Mesothelial cell of epicardium (in vitro differentiated cells): ENCODE measurements at places on chromosomes 12 and 14. TPM values are rescaled to one million over a fixed set of nuclear protein-coding genes. Genes with fewer than 3 reads are reported as not detected.
A peak's percentile ranks its signal among the peaks of the same experiment; 100 is the strongest.

Gene PHLDA1
- total RNA-seq: 23.4 to 24.4 TPM (median 23.6 TPM) in 3 replicates

Gene TSPAN11
- total RNA-seq: 19.7 to 20.6 TPM (median 19.8 TPM) in 3 replicates

Gene SLC8A3
- total RNA-seq: 0.22 to 0.27 TPM (median 0.23 TPM) in 3 replicates

Gene PRIMA1
- total RNA-seq: 1.5 to 2.3 TPM (median 2.0 TPM) in 3 replicates

Gene DTX1
- total RNA-seq: 1.2 to 1.6 TPM (median 1.4 TPM) in 3 replicates

Gene MBD6
- 113 to 121 TPM (median 118 TPM) in 3 replicates for total RNA-seq

- H3K4me1 ChIP-seq: peaks cover 30% of the 10 kb centered on the region
- DNase-seq: no peak
- H3K4me3 ChIP-seq: peak overlapping the region; percentile 75
- H3K27me3 ChIP-seq: no peaks in the 10 kb centered on the region
These were observed 575 bp downstream of the TRAF3 start for GRCh38 chr14:102777711-102778337.

DNA sequence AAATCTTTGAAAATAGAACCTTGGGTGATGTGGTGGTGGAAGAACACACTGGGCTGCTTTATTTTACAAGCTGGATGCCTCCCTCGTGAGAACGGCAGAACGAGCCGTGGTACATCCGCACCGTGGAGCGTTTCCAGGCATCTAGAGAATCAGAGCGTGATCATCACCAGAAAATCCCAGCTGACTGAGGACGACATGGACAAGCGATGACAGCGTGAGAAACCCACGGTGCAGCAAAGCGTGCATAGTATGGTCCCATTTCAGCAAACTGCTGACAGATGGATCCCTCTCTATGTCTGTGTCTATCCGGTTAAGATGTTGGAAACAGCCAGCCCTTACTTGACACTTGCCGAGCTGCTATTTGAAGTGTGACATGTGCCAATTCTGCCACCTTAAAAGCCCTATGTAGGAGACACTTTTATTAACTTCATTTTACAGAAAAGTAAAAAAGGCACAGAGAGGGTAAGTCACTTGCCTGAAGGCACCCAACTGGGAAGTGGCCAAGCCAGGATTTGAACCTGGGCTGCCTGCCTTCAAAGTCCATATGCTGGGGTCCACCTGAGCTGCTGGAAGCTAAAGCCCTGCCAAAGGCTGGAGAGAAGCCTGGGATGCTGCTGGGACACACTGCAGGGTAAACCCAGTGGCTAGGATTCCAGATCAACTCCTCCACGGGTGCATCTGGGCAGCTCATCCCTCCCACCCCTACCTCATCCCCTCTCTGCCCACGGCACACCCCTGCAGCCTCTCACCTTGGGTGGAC is 14.9 kb downstream of the SCARB1 start:
- no peak overlapping the region for H3K27ac ChIP-seq
- no peak for DNase-seq
- peaks cover 3% of the 10 kb centered on the region for H3K36me3 ChIP-seq
- no peaks in the 10 kb centered on the region for H3K27me3 ChIP-seq

DNA sequence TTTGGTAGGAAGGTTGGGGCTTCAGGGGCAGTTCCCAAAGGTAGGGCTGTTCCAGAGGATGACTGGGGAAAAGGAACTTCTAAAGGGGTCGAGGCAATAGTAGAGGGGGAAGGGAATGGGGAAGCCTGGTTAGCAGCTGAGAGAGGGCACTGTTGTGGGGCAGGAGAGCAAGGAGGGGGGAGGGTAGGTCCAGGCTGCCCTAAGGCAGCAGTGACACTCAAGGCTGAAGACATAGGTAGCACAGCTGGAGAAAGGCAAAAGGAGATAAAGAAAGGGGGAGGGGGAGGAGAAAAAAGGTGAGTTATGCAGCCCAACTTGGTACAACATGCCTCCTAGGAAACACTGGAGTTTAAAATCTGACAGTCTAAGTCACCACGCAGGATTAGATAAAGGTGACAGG is 3.9 kb downstream of the NACA start:
- no peaks in the 10 kb centered on the region for H3K27me3 ChIP-seq
- H3K27ac ChIP-seq: peak overlapping the region; percentile 99
- peaks cover 34% of the 10 kb centered on the region for H3K36me3 ChIP-seq

GRCh38 chr14:88379706-88380343 is 5.6 kb upstream of the SPATA7 start:
- H3K27me3 ChIP-seq: peaks cover 27% of the 10 kb centered on the region
- no peak overlapping the region for H3K4me3 ChIP-seq
- no peak for DNase-seq
- no peaks in the 10 kb centered on the region for H3K36me3 ChIP-seq

- no peak overlapping the region for H3K27ac ChIP-seq
- H3K4me1 ChIP-seq: peaks cover 14% of the 10 kb centered on the region
- H3K27me3 ChIP-seq: no peaks in the 10 kb centered on the region
- H3K36me3 ChIP-seq: no peaks in the 10 kb centered on the region
These were observed 64.5 kb upstream of the DAAM1 start for GRCh38 chr14:59123975-59124374.

DNA sequence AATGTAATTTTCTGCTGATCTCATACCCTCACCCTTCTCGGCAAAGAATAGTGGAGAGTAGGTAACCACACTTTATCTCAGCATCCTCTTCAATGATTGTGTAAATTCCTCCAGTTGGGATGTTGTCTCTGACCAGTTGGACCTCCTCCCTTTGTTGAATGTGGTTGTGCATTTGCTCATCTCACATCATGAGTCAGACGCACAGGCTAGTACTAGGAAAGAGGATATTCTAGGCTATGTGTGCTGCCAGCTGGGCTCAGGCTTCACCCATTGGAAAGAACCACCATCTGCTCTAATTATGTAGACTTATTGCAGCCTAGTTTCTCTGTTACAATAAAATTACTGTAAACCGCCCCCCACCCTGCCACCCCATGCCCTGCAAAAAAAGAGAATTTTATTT is 90.3 kb downstream of the LMO3 start:
- H3K27me3 ChIP-seq: no peaks in the 10 kb centered on the region
- no peaks in the 10 kb centered on the region for H3K4me1 ChIP-seq
- H3K36me3 ChIP-seq: no peaks in the 10 kb centered on the region
- no peak overlapping the region for H3K27ac ChIP-seq
- H3K4me3 ChIP-seq: no peak overlapping the region

DNA sequence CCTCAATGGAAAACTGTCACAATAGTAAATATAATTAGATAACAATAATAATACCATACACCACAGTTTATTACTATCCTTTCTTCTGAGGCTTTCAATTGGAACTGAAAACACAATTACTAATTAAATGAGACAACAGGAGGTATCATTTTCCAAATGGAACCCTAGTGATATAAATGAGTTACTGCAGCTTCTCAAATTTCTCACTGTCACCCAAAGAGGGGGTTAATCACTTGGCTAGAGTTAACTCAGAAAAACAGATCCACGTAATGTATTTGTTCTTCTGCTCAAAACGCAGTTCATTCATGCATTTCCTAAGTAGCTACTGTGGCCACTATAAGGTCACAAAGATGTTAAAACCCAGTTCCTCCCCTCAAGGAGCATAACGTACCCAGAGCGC is 120.9 kb upstream of the FOXN3 start:
- no peak for DNase-seq
- H3K4me1 ChIP-seq: peaks cover 31% of the 10 kb centered on the region
- peaks cover 8% of the 10 kb centered on the region for H3K36me3 ChIP-seq
- no peak overlapping the region for H3K4me3 ChIP-seq
- H3K27ac ChIP-seq: no peak overlapping the region

DNA sequence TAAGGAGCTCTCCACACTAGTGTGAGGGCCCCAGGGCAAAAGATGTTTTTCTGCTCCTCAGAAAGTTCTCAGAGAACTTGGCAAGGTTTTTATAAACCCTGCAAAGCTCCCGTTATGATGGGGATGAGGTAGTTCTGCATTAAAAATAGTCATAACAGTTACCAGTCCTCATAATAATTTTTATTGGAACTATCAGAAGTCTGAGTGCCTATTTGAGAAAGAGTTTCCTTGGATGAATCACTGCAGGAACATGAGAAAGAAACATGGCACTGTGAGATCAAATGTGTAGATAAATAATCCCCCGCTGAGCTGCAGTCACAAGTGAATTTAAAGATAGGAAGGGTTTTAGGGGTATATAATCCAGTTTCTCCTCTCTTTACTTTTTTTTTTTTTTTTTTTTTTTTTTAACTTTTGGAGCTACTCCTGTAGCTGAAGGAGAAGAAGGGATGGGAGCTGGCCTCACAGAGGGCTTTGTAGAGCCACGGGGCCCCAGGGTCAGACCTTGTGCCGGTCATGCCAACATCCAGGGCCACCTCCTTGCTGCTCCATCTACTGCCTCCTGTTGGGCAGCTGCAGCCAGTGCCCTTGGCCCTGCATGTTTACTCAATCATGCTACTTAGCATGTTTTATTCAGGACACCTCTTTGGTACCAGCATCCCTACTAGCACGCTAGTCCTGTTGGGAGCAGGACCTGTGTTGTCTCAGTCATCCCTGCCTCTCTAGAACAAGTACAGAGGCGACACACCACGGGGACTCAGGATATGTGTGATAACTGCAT is 39.5 kb downstream of the EVL start:
- H3K4me3 ChIP-seq: no peak overlapping the region
- no peak overlapping the region for H3K27ac ChIP-seq
- peaks cover 7% of the 10 kb centered on the region for H3K36me3 ChIP-seq
- no peaks in the 10 kb centered on the region for H3K27me3 ChIP-seq

GRCh38 chr12:132319991-132320570 is 9.3 kb downstream of the GALNT9 start:
- peaks cover 54% of the 10 kb centered on the region for H3K27me3 ChIP-seq
- no peak overlapping the region for H3K4me3 ChIP-seq
- H3K4me1 ChIP-seq: no peaks in the 10 kb centered on the region
- no peak overlapping the region for H3K27ac ChIP-seq
- DNase-seq: no peak
- H3K36me3 ChIP-seq: no peaks in the 10 kb centered on the region

GRCh38 chr12:113464852-113465719 is 6.6 kb downstream of the LHX5 start:
- H3K27ac ChIP-seq: no peak overlapping the region
- H3K4me3 ChIP-seq: no peak overlapping the region
- H3K4me1 ChIP-seq: peaks cover 27% of the 10 kb centered on the region
- no peaks in the 10 kb centered on the region for H3K36me3 ChIP-seq
- H3K27me3 ChIP-seq: peaks cover 94% of the 10 kb centered on the region

- H3K27ac ChIP-seq: no peak overlapping the region
- no peak for DNase-seq
- H3K4me1 ChIP-seq: no peaks in the 10 kb centered on the region
These were observed 1264.0 kb downstream of the TMEM121 start for GRCh38 chr14:106790189-106791036.

GRCh38 chr12:48054955-48055821 is 50.7 kb downstream of the SENP1 start:
- H3K27me3 ChIP-seq: no peaks in the 10 kb centered on the region
- peaks cover 26% of the 10 kb centered on the region for H3K36me3 ChIP-seq
- no peak overlapping the region for H3K27ac ChIP-seq

DNA sequence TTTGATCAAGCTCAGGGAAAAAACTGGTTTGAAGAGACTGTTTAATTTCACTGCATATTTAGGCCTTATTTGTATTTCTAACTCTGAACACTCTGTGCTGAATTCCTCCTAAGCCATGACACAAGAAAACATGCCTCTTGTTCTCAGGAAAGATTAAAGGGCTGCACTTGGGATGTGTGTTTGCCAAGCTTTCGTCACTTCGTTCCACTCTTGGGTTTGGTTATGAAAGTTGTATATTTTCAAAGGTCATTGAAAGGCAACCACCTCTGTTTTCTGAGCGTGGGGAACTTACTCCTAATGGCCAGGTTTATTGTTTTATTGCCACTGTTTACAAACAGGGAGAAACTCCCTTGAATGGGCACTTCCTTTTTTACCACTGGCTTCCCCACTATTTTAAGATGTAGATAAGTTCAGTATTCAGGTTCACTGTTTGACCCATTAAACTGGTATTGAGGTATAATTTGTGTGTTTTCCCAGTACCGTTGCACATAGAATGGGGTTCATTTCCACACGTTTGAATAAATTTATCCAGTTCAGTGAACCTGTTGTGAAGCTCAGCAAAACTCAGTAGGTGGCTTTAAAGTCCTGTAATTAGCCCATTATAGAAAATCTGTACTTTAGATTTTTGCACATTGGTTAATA is 65.3 kb downstream of the NKX2-1 start:
- H3K27me3 ChIP-seq: peaks cover 7% of the 10 kb centered on the region
- no peak for DNase-seq
- no peaks in the 10 kb centered on the region for H3K4me1 ChIP-seq
- H3K36me3 ChIP-seq: no peaks in the 10 kb centered on the region
- no peak overlapping the region for H3K4me3 ChIP-seq

- no peak overlapping the region for H3K27ac ChIP-seq
- DNase-seq: no peak
- no peaks in the 10 kb centered on the region for H3K27me3 ChIP-seq
- peaks cover 5% of the 10 kb centered on the region for H3K4me1 ChIP-seq
These were observed 24.4 kb downstream of the DEGS2 start for GRCh38 chr14:100135073-100135472.

DNA sequence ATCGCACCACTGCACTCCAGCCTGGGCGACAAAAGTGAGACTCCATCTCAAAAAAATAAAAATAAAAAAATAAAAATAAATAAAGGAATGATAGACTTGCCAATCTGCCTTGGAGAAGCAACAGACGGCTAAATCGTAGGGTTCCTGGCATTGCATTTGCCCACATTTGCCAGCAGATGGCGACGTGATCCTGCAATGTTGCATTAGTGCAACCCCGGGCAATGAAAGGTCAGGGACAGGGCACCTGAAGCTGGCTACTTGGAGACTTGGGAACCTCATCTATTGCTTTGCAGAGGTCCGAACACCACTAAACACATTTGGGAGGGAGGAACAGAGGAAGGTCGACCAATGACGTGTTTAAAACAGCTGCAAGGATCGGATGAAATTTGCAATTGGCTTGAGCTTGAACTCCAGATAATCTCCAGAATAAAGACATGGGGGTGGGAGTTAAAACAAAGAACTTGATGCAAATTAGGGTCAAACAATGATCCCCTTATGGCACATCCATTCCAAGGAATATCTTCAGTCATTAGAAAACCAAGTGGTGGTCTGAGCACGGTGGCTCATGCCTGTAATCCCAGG is 34.6 kb downstream of the SPRING1 start:
- no peaks in the 10 kb centered on the region for H3K27me3 ChIP-seq
- DNase-seq: no peak
- H3K36me3 ChIP-seq: no peaks in the 10 kb centered on the region
- H3K4me3 ChIP-seq: no peak overlapping the region

DNA sequence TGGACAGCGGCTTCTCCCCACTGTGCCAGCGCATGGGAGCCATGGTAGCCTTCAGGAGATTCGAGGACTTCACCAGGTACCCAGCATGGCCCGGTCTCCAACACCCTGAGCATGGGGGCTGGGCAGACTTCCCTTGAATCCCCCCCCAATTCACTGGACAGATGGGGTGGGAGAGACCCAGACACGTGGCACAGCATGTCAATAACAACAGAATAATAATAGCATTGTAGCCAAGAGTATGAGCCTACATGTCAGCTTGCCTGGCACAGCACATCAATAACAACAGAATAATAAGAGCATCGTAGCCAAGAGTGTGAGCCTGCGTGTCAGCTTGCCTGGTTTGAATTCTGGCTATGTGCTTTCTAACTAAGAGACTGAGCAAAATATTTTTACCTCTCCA is 76.4 kb downstream of the FOXN4 start:
- no peak overlapping the region for H3K27ac ChIP-seq
- no peak overlapping the region for H3K4me3 ChIP-seq
- no peaks in the 10 kb centered on the region for H3K27me3 ChIP-seq

GRCh38 chr14:79732911-79733655 is 478.2 kb downstream of the DIO2 start:
- DNase-seq: no peak
- H3K27ac ChIP-seq: no peak overlapping the region
- H3K4me3 ChIP-seq: no peak overlapping the region
- H3K4me1 ChIP-seq: peaks cover 11% of the 10 kb centered on the region
- H3K27me3 ChIP-seq: peaks cover 6% of the 10 kb centered on the region
